ENCODE measurements at places on chromosomes 2 and 18. TPM values are rescaled to one million over a fixed set of nuclear protein-coding genes. Genes with fewer than 3 reads are reported as not detected.

CDK15 gene
- 4.8 TPM for polyA plus RNA-seq

TMEM37 gene
- polyA plus RNA-seq, result 18.6 TPM

CHAC2 gene
- polyA plus RNA-seq, result 0.39 TPM

KDSR gene
- polyA plus RNA-seq, result 52.3 TPM

SLC9A2 gene
- not detected for polyA plus RNA-seq

PDK1 gene
- 11.2 TPM for polyA plus RNA-seq

SERPINB13 gene
- not detected for polyA plus RNA-seq

MDH1B gene
- polyA plus RNA-seq, result 0.57 TPM

ESPNL gene
- polyA plus RNA-seq, result 1.2 TPM

GRCh38 chr2:235050980-235051351, 99.1 kb downstream of the SH3BP4 start:
- DNase-seq, result peak; percentile 38

DNA sequence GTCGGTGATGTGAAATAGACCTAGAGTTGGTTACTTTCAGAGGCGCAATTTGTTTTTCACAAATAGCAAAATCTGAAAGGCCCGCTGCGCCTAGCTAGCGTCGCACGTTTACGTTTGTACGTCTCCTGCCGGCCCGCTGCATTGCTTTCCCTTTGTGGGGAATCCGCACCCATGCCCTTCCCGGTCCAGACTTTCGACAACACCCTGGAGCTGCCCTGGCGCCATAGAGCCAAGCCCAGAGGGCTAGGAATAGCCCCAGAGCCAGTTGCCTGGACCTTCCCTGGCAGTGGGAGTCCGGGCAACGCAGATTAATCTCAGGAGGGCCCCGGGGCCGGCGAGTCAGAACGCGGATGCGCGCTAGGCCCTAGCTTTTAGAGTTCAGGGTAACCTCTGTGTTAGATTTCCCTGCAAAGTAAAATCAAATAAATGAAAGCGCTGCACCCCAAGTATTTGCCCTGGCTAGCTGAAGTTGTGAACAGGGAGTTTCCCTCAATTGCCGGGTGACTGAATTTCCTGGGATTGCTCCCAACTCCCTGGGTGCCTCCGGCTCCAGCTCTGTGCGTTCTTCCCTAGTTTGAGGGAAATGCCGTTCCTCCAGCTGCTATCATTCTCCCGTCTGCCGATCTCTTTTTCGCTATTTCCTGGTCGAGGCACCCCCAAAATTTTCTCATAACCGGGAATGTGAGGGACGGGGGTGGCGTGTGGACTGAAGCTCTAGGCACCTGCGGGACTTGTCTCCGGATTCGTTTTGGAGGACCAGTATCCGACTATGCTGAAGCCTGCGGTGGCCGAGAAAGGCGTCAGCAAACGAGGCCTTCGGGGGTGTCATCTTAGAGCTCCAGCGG, 1.2 kb upstream of the EN1 start:
- DNase-seq, result no peak

GRCh38 chr2:216160786-216161185, 51.6 kb downstream of the XRCC5 start:
- DNase-seq, result no peak

- no peak for DNase-seq
Measured at GRCh38 chr18:7592305-7593071, 25.4 kb downstream of the PTPRM start.

DNA sequence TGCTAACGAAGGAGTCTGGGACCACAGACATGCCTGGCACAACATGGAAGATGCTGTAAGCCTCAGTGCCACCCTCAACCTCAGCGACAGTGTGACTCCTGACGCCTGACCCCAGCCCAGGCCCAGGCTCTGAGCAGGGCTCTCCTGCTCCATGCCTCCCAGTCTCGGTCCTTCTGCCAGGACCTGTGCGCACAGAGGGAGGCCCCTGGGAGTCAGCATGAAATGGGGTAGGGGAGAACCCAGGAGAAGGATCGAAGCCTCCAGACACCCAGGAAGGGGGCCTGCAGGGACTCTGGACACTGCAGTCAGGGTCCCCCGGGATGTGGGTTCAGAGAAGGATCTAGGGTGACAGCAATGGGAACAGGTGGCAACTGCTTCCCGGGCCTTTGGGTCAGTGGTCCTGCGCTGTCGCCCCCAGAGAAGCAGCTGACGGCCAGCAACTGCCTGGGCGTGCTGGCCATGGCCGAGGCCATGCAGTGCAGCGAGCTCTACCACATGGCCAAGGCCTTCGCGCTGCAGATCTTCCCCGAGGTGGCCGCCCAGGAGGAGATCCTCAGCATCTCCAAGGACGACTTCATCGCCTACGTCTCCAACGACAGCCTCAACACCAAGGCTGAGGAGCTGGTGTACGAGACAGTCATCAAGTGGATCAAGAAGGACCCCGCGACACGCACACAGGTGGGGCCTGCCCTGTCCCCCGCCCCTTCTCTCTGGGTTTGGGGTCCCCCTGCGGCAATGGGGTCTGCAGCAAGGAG, 233.9 kb downstream of the ATAD2B start:
- DNase-seq, result peak; percentile 26

DNA sequence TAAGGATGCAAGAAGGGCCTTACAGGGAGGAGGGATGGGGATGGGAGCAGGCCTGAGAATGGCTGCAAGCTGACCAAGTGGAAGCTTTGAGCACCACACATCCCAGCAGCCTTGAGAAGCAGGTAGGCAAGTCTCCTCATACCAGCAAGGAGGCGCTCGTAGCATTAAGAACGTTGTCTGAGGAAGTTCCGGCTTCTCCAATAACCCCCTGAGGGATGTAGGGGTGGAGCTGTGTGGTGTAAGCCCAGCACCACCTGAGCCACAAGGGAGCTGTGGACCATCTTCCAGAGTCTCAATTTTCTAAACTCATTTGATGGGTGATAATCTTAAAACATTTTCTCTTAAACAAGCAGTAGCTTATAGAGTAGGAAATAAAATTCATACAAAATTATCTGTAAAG, 50.6 kb downstream of the ST3GAL5 start:
- DNase-seq, result no peak

DNA sequence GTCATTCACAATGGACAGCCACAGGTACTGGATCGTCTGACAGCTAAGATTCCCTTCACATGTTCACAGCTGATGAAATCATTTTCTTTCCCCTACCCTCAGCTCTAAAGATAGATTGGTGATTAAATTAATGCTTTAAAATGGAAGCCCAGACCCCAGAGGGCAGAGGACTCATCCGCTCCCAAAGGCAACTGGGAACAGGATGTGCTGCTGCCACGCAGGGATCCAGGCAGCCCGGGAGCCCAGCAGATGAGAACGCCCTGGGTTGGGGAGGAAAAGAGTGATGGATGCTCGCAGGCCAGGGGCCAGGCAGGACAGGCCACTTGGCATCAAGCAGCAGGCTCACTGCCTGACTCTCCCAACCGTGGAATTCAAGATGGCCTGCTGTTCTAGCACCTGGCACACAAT, 41.3 kb downstream of the HDHD2 start:
- no peak for DNase-seq

- DNase-seq, result no peak
Measured at GRCh38 chr18:63208676-63209075, 110.9 kb downstream of the BCL2 start.

DNA sequence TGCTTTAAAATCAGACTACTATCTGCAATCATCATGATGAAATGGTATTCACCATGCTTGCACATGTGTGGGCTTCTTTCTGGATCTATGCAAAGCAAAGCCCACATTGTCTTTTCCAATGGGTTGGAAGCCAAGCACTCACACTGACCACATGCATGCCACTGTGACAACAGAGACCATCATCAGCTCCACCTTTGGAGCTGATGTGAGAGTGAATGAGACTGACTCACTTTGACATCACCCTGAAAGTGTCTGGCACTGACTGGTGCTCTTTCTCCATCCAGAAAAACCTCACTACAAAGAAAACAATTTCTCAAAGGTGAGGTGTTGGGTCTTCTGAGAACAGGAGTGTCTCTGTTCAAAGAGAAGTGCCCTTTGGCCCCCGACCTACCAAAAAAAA, 4.7 kb downstream of the MYO5B start:
- DNase-seq, result no peak

DNA sequence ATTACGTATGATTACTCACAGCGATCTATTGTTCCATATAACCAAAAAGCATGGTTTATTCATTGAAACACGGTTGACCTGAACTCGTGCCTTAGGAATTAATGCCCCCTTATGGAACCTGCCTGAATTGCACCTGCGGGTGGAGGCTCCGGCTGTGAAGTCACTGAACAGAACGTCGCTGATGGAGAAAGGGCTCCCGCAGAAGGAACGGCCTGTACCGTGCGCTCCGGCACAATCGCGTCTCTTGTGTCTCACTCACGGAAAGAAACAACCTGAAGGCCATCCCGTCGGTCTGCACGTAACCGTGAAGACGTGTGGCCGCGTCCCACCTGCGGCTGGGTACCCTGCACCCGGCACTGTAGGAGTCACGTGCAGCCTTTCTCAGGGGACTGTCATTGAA, 133.1 kb downstream of the NFATC1 start:
- DNase-seq, result peak; percentile 71

- DNase-seq, result peak; percentile 41
Measured at GRCh38 chr18:63936156-63936931, 12.8 kb upstream of the HMSD start.
